Urinary bladder (tissue), 4 donors: ENCODE measurements at places on chromosomes 7 and 10. TPM values are rescaled to one million over a fixed set of nuclear protein-coding genes. Genes with fewer than 3 reads are reported as not detected.

The NANOS1 gene
- total RNA-seq: 2.2 TPM

The ASIC3 gene
- total RNA-seq: 1.1 TPM

The CYP3A4 gene
- total RNA-seq: not detected

The ASZ1 gene
- not detected for total RNA-seq

The LMOD2 gene
- 5.4 TPM for total RNA-seq
